ENCODE measurements at places on chromosomes 3 and 15.

GRCh38 chr3:13715961-13716360, 163.9 kb downstream of the WNT7A start:
- no peak for DNase-seq

- DNase-seq: no peak
Measured at GRCh38 chr3:34268032-34268709, 469.7 kb downstream of the PDCD6IP start.

DNA sequence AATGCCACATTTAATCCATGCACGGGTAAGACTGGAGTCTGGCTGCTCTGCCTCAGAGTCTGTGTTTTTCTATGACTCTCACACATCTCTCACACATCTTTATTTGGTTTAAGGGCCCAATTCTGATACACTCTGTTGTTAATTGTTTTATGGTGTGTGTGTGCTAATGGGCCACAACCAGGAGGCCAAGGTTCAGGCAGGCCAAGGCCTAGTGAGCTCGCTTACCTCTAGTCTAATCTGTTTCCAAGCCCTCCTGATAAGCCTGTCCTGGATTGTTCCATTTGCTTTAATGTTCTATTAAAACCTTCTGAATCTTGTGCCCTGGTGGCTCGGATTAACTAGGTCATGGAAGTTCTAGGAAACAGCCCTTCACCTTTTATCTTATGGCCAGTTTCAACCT, 445.4 kb upstream of the DPH6 start:
- DNase-seq: no peak

GRCh38 chr3:67431887-67432286, 222.5 kb downstream of the SUCLG2 start:
- no peak for DNase-seq

DNA sequence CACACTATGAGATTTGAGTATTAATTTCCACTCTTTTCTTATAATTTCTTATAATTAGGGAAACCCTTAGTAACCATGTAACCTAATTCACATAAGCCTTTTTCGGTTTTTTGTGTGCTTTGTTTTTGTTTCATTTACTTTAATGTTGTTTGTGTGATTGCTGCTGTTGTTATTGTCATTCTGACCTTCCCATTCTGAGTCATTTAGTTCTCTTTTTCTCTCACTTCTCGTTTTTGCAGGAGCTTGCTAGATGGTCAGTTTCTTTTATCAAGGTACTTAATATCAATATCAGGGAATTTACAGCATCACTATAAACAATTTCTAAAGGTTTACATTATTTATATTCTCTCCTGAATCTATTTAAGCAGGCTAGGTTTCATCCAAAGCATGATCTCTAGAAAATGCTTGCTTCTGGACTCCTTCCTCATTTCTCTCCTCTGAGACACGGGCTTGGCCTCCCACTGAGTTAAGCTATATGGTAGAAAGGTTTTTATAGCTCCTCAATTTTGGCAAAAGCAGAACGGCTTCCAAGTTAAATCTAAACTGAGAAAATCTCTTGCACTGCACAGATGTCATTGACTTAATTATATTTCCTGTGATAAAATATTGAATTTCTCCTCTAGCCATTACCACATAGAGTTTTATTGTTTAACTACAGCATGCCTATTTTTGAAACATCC, 534.2 kb downstream of the NSUN3 start:
- no peak for DNase-seq

- no peak for DNase-seq
Measured at GRCh38 chr3:76039431-76039830, 254.1 kb upstream of the ZNF717 start.

DNA sequence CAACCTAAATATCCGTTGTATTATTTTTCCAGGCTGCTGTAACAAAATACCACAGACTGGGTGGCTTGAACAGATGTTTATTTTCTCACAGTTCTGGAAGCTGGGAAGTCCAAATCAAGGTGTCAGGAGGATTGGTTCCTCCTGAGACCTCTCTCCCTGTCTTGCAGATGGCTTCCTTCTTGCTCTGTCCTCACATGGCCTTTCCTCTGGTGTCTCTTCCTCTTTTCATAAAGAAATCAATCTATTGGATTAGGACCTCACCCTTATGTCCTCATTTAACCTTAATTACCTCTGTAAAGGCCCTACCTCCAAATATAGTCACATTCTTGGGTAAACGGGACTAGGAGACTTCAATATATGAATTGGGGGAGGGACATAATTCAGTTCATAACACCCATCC, 89.2 kb upstream of the PLCL2 start:
- no peak for DNase-seq

GRCh38 chr3:26358405-26358804, 264.2 kb upstream of the LRRC3B start:
- no peak for DNase-seq

DNA sequence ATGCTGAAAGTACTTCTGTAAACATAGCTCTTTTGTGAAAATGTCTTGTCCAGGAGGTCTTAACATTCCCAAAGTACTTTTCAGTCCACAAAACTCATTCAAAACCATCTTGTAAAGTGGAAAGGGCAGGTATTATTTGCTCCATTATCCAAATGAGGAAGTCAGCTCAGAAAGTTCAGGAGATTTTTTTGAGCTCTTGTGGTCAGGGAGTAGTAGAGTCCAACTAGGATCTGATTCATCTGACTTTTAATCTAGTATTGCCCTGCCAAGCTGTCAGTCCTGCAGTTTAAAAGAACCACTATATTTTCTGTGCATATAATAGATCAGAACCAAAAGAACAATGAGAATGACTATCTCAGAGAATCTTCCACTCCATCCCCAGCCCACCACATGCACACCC, 83.5 kb downstream of the FOXB1 start:
- no peak for DNase-seq

DNA sequence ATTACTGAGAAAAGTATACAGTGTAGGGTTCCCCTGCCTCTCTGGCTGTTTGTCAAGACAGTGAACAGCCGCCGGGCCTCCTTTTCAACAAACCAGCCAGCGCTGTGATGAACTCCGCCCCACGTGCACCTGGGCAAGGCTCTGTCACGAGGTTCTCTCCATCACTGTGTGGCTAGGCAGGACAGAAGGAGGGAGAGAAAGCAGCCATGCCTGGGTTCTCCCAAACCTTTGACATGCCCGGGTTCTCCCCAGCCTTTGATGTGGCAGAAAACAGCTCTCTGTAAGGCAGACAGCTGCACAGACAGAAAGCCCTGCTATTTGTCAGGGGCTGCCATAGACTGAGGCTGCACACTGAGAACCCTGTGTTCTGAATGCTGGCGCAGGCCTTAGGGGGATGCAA, 101.4 kb upstream of the TRPM1 start:
- DNase-seq: peak; percentile 23

DNA sequence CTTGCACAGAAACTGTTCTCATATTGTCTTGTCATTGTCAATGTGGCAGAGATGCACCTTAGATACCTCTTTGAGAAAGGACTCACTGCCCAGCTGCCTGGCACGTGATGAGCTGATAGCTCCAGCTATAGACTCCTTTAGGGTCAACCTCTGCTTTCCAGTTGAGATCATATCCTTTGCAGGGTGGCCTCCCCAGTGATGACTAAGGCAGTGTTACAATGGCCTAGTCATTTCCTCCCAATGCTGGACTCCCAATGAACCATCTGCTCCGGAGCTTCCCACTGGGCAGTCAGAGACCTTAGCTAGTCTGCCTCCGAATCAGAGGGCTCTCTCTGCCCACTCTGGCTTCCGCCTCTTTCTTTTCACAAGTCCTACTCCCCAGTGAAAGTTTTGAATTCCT, 79.5 kb downstream of the CHRD start:
- DNase-seq: no peak

DNA sequence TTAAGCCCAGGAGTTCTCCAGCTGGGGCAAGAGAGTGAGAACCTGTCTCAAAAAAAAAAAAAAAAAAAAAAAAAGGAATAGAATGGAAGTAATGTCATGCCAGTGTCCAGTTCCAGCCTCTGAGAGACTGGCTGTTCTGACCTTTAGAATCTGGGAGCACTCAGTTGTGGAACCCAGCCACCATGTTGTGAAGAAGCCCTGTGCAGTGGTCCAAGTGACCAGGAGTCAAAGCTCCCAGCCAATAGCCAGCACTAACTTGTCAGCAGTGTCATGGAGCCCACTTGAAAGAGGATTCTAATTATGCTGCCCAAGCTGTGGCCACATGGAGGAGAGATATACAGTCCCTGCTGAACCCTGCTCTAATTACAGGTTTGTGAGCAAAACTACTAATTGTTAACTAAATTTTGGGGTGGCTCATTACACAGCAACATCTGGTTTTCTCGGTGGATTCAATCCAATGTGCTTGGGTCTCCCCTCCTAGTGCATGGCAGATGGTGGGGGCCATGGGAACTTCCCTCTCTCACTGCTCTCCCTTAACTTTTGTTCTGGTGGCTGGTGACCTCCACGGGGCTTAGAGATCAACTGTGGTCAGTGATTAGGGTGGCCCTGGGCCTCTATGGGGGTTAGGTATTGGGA, 55.5 kb downstream of the CLEC3B start:
- DNase-seq: no peak

DNA sequence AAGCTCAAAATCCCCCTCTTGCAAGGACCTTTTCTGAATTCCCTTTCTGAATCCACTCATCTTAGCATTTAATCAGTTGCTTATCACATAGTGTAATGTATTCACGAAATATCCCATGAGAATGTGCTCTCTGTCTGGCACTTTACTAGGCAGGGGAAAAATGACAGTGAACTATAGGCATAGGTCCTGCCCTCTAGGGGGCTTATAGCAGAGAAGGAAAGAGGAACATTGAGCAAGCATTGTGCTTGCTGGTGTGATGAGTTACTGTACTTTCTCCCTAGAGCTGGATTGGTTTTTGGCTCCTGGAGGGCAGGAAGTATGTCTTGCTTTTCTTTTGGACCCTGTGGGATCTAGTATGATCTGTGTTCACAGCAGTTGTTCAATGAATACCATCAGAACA, 26.5 kb downstream of the DUOX2 start:
- DNase-seq: no peak

GRCh38 chr3:11653298-11654055, 9.8 kb upstream of the VGLL4 start:
- no peak for DNase-seq

DNA sequence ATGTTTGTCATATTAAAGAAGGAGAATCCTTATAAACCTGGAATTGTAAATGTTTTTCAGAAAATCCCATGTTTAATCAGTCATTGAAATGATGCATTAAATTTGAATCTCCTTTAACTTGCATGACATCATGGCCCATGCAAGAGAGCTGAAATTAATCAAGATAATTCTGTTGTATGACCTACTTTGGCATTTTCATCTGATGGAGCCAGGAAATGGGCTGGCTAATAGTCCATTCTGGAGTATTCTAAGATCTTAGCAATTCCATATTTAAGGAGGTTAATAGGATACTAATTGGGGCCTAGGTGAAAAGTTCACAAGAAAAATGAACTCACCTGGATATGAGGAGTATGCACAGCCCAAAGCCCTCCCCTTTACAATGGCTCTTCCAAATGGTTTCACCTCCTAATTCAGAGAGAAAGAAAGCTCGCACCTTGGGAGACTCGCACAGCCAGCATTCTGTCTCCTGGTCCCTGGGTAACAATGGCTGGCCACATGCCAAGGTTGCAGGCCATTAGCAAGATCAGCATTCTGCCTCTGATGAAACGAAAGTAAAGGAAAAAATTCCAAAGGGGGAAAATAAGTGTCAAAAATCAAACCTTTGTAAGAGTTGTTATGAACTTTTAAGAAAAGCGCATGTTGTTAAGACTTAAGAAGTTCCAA, 786.4 kb downstream of the MCTP2 start:
- no peak for DNase-seq

- DNase-seq: no peak
Measured at GRCh38 chr3:48468329-48468731, 21.8 kb downstream of the ATRIP start.

DNA sequence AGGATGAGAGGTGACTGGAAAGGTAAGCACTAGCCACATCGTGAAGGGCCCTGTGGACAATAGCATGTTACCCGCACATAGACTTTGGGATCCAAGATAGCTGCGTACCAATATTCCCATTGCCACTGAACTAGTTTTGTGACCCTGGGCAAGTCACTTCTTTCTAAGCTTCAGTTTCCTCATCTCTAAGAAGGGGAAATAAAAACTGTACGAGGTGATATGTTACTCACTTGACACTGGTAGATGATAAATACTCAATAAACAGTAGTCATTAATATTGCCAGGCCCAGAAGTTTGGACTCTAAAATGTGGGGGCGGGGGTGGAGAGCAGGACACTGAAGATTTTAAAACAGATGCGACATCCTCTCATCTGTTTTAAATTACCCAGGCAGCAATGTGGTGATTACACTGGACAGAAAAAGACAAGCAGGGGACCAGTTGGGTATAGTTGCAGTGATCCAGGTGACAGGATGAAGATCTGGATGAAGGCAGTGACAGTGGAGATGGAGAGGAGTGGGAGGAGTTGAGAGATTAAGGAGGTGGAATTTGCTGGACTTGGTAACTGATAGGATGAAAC, 2.5 kb downstream of the ATG7 start:
- no peak for DNase-seq

GRCh38 chr3:179184826-179185225, 36.7 kb downstream of the PIK3CA start:
- DNase-seq: no peak

DNA sequence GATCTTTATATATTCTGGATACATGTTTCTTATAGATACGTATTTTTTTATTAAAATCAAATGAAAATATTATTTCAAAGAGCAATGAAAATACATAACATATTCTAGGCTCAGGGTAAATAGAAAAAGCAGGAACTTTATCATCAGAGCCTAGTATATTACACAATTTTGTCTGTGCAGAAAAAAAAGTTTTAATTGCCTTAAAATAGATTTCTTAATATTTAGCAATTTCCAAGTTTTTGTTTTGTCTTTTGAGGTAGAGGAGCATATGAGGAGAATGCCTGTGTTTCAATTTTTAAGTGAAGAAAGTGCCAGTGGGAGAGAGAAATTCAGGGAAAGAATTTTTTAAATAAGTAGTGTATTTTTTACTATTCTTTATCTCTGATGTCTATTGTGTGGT, 10.5 kb downstream of the CAPN7 start:
- DNase-seq: no peak

DNA sequence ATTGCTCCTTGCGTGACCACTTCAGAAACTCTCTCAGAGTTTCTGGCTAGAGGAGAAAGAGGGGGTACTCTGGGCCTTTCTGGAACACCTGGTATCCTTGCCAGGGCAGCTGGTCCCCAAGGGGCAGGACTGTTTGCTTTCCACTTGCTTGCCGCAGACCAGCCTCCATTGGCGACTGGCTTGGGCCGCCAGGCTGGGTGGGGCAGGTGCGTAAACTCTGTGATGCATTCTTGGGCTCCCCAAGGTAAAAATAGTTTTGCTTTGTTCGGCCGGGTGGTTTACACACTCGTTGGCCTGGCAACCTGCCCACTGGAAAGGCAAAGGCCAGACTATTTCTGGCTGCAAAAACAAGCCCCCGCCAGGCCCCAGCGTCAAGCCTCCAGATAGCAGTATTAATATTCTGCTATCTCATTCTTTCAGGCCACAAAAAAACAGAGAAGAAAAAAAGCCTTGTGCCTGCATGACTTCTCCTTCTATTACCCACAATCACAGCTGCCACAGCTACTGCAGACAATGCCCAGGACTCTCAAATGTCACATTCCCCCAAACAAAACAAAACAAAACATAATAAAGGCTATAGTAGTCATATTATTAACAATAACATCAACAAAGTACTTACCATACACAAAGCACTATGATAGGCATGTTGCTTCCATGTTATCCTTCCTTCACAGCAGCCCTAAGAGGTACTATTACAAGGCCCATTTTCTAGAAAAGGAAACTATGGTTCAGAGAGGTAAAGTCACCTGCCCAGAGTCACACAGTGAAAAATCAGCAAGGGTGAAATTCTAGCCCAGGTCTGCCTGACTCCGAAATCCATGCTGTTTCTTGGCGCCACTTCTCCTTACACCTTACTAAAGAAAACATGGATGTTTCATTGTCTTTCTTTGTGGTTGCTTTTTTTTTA, 14.0 kb upstream of the SSUH2 start:
- peak; percentile 8 for DNase-seq

GRCh38 chr3:194126790-194127189, 9.2 kb upstream of the HES1 start:
- no peak for DNase-seq

Data from CD4-positive, alpha-beta T cell treated with Interleukin-4 for 1 hour (primary cell).